Activated naive CD4-positive, alpha-beta T cell treated with anti-CD3 and anti-CD28 coated beads, Interleukin-2, amount 50 U/mL, for 16 hours (primary cell): ENCODE measurements at places on chromosomes 11 and 22.

- DNase-seq = no peak
Measured at GRCh38 chr22:19535001-19535400, 10.8 kb upstream of the CLDN5 start.

DNA sequence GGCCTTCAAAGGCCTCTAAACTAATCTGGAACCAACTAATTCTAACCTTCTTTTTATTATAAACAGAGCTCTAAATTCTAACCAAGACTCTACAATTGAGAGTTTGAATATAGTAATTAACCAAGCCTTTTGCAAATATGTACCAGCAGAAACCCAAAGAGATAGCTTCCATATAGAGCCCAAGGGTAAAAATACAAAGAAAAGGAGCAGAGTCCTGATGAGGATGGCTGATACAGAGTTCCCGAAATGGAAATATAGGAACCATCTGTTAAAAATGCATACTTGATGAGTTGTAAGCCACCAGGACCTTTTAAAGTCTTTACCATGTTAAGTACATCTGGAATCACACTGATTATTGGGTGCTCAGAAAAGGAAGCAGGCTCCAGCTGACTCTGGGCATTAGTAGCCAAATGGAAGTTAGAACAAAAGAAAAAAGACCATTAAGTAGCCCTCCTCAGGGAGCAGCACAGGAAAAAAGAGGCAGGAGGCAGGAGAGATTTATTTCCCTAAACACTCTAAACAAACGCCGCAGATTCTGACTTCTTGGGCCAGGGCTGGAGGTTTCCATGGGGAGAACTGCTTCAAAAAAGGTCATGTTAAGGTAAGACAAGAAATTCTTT lies 463.1 kb upstream of the FAT3 start:
- DNase-seq = no peak

- peak; percentile 78 for DNase-seq
Measured at GRCh38 chr22:20456064-20456721, 18.6 kb upstream of the SCARF2 start.

DNA sequence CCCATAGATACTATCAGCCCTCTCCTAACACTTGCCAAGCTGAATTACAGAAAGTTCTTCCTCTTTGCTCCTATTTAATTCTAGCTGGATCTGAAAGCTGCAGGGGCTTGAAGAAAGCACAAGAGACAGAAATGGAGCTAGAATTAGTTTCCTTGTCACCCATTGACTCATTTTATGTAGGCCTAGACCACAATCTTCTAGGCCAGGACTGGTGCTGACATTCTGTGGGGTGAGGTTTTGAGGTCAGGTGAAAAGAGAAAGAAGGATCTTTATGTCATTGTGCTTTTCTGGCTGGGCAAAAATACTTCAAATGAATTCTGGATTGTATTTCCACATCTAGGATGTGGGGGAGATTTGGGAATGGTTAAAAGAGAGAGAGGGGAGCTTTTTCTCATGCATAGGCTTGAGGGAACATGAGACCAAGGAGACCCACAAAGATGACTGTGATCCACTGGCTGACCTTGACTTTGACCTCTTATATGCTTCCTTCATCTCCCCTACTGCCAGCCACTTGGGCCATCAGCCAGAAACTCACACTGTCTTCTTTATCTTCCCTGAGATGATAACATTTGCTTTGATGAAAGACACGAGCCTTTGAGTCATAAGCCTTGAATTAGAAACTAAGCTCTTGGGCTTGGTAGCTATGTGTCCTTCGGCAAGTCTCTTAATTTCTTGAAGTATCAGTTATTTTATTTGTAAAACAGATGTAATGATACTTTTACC lies 274.9 kb upstream of the CADM1 start:
- DNase-seq = no peak

DNA sequence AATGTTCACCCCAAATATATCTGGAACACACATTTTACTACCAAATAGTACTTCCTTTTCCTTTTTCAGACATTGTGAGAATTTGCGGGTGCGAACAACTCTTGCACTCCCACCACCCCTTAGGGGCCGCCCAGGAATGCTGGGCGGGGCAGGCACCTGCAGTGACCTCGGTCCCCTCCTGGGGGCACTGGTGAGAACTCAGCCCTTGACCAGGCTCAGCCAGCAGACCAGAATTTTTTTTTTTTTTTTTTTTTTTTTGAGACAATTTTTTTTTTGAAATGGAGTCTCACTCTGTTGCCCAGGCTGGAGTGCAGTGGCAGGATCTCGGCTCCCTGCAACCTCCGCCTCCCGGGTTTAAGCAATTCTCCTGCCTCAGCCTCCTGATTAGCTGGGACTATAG lies 75.8 kb downstream of the ARHGAP8 start:
- DNase-seq = no peak

DNA sequence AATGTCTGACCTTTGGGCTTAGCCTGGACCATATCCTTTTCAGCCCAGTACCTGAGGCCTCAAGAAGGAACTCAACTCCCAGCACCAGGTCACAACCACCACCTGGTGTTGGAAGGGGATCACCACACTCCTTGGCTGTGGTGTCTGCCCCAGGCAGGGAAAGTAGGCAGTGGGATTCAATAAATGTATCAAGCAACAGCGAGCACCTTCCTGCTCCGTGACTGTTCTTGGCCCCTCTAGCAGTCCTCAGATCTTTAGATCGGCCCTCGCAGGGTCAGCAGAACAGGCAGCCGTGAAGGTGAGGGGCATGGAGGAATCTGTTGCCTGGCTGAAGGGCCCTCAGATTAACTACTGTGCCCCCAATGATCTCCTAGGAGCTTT lies 15.9 kb downstream of the ARFGAP2 start:
- DNase-seq = no peak

- DNase-seq = no peak
Measured at GRCh38 chr11:68839911-68840641, 1.6 kb downstream of the CPT1A start.

GRCh38 chr11:124039557-124039956 lies 1.6 kb downstream of the OR10G7 start:
- no peak for DNase-seq

DNA sequence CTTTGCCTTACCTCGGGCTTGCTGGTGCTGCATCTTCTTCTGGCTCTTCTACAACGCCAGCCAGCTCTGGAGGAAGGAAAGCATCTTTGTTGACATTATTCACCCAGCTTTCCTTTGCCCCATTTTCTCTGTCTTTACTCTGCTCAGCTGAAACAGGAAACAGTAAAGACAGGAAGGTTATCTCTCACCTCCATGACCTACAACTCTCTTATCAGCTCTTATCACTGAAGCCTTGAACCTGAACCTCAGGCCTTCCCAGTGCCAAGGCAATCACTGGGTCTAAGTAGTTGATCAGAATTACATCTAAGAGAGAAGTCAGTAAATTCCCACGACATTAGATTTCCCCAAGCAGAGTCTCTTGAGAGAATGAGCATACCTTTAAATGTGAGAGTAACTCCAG lies 59.6 kb upstream of the CCDC89 start:
- no peak for DNase-seq
